Endothelial cell (in vitro differentiated cells): ENCODE measurements at places on chromosomes 7 and 10. TPM values are rescaled to one million over a fixed set of nuclear protein-coding genes. Genes with fewer than 3 reads are reported as not detected.

Gene RET
- total RNA-seq, result 0.28 TPM

Gene ITGB8
- total RNA-seq, result 0.69 TPM

Gene TBC1D12
- total RNA-seq, result 9.3 TPM

Gene EFCAB10
- total RNA-seq, result 0.28 TPM

Gene STK31
- 0.33 TPM for total RNA-seq

Gene HACD1
- total RNA-seq, result 17.9 TPM

Gene ZNF783
- 15.3 TPM for total RNA-seq

Gene DGKI
- total RNA-seq, result 0.69 TPM

Gene GOLGA7B
- 2.5 TPM for total RNA-seq

Gene ZNF3
- total RNA-seq, result 47.7 TPM

Gene ACTL6B
- total RNA-seq, result not detected

Gene SPAM1
- total RNA-seq, result not detected

Gene ADRA2A
- total RNA-seq, result 1.5 TPM

Gene SPDYE17
- total RNA-seq, result not detected

Gene NUTM2B
- total RNA-seq, result 1.5 TPM

Gene COG5
- 26.7 TPM for total RNA-seq

Gene LIPN
- total RNA-seq, result not detected

Gene CRPPA
- total RNA-seq, result 3.2 TPM

Gene TEX36
- total RNA-seq, result not detected
